ENCODE measurements at places on chromosomes 12 and 14.

DNA sequence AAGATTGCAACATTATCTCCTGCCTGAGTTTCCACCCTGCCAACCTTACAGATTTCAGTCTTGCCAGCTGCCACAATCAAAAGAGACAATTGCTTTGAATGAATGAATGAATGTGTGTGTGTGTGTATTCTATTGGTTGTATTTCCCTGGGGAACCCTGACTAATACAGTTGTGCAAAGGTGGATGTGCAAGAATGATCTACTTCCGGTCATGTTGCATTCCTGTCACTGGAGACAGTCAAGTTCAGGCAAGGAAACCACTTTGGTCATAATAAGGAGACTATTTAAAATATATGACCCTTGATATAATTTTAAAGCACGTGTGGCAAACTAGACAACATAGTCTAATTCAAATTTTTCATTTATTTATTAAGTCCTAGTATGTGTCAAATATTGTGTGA, 13.1 kb downstream of the RERG start:
- DNase-seq, result peak; percentile 38

GRCh38 chr14:20409226-20409625, 4.1 kb downstream of the TEP1 start:
- DNase-seq, result peak; percentile 14

DNA sequence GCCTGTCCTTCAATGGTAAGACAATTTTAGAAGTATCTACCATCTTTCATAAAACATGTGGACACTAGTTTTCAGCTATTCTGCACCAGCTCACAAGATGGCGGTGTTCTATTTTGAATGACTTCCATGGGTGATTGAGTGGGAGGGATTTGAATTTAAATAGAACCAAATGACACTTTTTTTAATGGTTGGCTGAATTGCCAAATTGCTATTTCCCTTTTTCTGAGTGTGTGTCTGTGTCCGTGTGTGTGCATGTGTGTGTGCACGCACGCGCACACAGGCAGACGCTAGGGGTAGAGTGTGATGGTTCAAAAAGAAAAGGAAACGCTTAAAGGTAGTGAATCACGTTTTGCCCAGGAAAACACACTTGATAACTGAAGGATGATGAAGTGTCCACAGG, 362.6 kb downstream of the DAD1 start:
- DNase-seq, result peak; percentile 16

DNA sequence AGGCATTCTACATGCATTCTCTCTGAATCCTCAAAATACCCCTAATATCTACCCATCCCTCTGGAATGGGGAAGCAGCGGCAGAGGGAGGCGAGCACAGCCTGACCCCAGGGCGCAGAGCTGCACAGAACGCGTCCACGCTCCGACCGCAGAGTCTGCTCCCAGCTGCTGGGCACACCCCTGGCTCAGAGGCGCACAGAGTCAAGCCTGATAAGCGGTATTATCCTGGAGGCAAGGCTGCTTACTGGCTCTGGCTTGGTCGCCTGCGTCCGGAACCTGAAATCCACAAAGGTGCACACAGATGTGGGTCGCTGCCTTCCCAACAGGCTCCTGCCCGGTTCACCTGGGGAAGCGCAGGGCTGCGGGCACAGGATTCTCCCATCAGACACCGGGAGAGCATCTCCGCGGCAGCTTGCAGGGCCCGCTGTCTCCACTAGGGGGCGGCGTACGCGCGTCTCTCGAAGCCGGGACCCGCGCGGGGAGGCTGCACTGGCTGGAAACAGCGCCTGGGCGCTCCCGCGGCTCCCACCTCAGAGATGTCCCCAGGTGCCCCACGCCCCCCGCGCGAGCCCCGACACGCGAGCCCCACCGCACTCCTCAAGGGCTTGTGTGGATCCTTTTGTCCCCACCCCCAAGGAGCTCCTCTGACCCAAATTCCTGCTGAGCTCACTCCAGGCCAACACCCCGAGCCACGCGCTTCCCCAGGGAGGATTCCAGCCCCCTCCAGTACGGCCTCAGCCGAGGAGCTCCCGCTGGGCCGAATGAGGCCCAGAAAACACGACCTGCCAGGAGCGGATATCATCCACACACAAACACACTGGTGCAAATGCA, 120.1 kb upstream of the FZD10 start:
- no peak for DNase-seq

GRCh38 chr12:49832836-49833421, 4.7 kb upstream of the NCKAP5L start:
- DNase-seq, result peak; percentile 40

DNA sequence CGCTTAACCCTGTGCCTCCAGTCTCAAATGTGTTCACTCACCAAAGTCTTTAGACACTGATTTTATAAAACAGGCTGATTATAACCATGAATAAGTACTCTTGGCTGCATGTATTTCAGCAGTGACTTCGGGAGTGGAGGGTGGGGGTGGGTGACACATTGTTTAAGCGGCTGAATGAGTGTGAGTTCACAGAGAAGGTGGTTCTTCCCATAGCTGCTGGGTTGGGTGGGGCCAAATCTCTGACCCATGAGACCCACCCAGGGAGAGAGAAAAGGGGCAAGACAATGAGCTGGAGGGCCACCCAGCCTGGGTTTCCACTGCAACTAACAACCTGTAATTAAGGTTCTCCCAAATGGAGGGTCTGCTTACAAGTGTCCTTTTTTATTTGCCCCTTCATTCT, 96.4 kb downstream of the SYNE3 start:
- DNase-seq, result no peak

DNA sequence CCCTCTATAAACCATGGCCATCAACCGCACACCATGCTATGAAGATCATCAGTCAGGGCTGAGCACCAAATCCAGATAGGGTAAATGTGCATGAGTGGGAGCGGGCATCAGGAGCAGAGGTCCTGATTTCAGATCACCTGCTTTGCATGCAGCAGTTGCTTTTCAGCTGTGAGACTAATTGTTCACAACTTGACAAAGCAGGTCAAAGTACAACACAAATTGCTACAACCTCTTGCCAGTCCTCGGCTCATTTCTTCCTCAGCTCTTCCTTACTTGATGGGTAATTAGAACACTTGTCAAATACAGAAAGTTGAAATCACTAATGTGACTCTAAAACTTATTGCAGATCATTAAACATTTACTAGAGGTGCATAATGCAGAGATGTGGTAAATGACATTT, 171.6 kb downstream of the PPM1H start:
- DNase-seq, result no peak

DNA sequence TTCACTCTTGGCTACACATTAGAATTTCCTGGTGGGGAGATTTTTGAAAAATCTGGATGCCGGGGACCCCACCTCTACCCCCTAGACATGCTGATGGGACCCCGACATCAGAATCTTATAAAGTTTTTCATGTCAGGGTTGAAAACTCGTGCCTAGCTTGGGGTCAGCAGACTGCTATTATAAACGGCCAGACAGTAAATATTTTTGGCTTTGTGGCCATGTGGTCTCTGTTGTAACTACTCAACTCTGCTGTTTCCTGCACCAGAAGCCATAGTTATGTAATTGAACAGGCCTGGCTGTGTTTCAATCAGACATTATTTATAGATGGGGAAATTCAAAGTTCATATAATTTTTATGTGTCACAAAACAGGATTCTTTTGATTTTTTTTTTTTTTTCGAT, 41.6 kb downstream of the ACACB start:
- DNase-seq, result no peak

DNA sequence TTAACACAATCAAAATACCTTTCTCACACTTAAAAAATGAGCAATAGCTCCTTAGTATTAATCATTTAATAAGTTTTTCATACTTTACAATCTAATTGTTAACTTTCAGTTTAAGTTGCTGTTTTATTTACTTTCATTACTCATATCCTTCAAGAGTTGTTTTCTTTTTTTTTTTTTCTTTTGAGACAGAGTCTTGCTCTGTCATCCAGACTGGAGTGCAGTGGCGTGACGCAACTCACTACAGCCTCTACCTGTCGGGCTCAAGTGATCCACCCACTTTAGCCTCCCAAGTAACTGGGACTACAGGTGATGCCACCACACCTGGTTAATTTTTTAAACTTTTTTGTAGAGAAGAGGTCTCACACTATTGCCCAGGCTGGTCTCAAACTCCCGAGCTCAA, 16.1 kb downstream of the ZBTB1 start:
- no peak for DNase-seq

GRCh38 chr12:85357609-85358008, 77.6 kb downstream of the ALX1 start:
- no peak for DNase-seq

DNA sequence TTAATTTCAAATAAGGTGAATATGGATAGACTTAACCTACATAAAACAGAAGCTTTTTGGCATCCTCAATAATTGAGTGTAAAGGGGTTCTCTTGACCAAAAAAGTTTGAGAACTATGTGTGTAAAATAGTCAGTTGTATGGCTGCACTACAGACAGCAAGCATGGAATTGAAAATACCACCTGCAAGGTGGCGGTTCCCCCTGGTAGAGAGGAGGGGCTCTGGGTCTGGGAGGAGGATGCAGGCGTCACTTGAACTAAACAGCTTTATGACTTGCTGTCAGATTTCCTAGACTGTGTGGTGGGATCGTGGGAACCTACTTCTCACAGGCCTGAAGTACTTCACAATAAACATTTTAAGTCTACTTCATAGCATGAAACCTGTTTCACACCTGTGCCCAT, 6.3 kb downstream of the EVL start:
- no peak for DNase-seq

DNA sequence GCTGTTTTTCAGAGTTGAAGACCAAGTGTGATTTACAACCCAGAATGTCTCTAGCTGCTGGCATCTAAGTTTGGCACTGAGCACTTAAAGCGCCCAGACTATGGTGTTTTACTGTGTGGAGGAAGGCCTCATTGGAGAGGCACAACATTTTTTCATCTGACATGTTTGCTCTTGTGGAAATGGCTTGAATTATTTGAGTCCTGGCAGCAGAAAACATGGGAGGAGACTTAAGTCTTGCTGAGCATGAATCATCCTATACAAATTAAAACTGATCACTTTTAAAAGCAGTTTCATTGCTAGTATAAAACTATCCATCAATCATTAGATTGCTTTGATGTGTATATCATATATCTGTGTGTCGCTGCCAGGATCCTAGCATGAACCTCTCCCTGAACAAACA, 85.9 kb upstream of the REP15 start:
- no peak for DNase-seq

GRCh38 chr12:129911428-129912049, 7.7 kb upstream of the TMEM132D start:
- peak; percentile 64 for DNase-seq

GRCh38 chr14:44640416-44640815, 133.3 kb upstream of the FSCB start:
- DNase-seq, result no peak

DNA sequence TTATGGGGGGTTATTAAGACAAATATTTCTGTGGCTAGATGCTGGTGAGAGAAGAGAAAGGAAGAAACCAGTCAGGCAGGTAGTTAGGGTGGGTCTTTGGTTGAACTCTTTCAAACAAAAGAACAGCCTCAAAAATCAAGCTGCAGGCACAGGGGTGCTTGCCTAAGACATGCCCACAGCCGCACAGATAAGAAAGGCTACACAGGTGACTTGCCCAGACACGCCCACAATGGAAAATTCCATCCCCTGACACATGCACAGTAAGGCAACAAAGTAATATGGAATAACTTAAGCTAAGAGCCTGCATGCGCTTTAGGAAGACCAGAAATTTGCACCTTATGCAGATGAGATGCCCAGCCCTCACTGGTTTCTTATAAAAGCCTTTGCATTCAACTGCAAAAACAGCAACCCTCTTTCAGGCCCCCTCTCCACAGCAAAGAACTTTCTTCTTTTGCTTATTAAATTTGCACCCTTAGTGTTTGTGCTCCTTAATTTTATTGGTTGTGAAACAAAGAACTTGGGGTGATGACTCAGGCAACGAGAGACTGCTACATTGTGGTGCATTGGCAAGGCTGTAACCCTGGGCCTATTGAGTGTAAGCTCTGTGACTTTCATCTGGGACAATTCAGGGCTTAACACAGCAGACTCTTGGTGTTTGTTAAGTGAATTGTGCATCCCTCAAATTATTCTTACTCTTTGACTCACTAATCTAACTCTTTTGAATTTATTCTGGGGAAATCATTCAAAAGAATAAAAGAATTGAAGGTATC, 149.4 kb downstream of the RPAP3 start:
- no peak for DNase-seq

GRCh38 chr12:51238037-51238509, 553 bp upstream of the DAZAP2 start:
- DNase-seq, result no peak

GRCh38 chr12:105319691-105320209, 10.7 kb upstream of the C12orf75 start:
- DNase-seq, result no peak

GRCh38 chr14:22897357-22897756, 14.3 kb downstream of the REM2 start:
- DNase-seq, result no peak

DNA sequence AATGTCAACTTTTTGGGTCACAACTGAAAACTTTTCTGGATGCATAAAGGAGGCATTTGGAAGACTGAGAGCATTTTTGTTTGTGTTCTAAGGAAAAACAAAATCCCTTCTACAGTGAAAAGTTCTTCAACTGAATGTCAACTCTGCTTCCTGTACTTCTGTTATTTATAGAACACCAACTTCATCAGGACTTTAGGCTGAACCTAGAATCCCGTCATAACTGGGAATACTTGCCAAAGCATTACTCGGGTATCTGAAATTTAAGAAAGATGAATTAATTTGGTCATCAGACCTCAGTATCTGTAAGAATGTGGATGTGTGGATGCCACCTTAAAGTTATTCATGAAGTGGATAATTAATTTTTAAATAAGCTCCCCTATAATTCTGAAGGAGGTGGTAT, 73.2 kb downstream of the FERMT2 start:
- no peak for DNase-seq

GRCh38 chr12:29396774-29397173, 15.8 kb upstream of the ERGIC2 start:
- DNase-seq, result peak; percentile 16

DNA sequence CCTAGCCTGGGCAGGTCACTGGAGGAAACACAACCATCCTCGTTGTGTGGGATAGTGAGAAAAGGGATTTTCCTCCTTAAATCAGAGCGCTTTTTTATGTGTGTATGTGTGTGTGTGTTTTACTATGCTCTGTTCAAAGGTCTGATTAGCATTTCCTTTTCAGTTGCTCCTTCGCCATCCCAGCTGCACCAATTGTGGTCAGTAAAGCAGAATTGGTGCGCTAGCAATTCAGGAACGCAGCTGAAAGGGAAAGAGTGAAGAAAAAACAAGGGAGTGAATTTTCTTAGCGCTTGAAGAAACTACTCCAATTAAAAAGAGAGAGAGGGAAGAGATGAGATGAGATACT, 173.3 kb upstream of the PARP11 start:
- no peak for DNase-seq

DNA sequence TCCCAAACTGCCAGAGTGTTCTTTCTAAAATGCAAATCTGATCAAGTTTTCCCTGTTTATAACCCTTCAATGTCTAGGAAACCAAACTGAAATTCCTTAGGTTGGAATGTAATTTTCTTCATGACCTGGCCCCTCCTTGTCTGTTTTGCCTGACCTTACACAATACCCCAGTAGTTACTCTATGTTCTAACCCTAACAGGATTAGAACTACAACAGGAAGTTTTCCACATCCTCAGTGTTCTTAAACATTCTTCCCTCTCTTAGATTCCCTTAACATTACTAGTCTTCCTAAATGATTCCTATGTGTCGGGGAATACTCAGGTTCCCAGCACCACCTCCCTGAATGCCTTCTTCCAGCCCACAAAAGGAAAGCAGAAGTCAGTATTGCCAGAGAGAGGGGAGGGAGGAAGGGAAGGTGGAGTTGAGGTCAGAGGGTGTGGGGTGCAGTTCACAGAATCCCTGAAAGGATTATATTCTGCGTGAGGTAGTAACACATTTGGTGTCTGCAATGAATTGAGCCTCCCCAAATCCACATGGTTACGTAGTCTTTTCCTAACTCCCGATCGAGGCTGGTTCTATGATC, 72.6 kb downstream of the BBS10 start:
- no peak for DNase-seq

All from RKO (cell line).